ENCODE measurements at places on chromosomes 3 and 15. TPM values are rescaled to one million over a fixed set of nuclear protein-coding genes. Genes with fewer than 3 reads are reported as not detected.

The FGD5 gene
- 11.7 TPM for total RNA-seq

The SLC15A2 gene
- 0.13 TPM for total RNA-seq

The RASGRP1 gene
- total RNA-seq: under 0.01 TPM

The CFAP44 gene
- total RNA-seq: 5.9 TPM

The STARD5 gene
- 3.8 TPM for total RNA-seq

The TM4SF1 gene
- 630 TPM for total RNA-seq

The ALS2CL gene
- 4.9 TPM for total RNA-seq

The GOLGA6A gene
- 0.13 TPM for total RNA-seq

The KIF7 gene
- total RNA-seq: 21.9 TPM

The ALG1L2 gene
- total RNA-seq: 0.91 TPM

The CD86 gene
- total RNA-seq: not detected

The IMPG2 gene
- 0.39 TPM for total RNA-seq

The FGF12 gene
- total RNA-seq: not detected

The LIPC gene
- 1.8 TPM for total RNA-seq

The MUC13 gene
- not detected for total RNA-seq

The NR2E3 gene
- not detected for total RNA-seq

The CORO2B gene
- total RNA-seq: 5.9 TPM

The AADACL2 gene
- total RNA-seq: not detected

The PYDC2 gene
- total RNA-seq: not detected

The ADAMTS7 gene
- total RNA-seq: 5.1 TPM

The COL7A1 gene
- 3.9 TPM for total RNA-seq

The CPNE9 gene
- total RNA-seq: not detected

The SLC28A1 gene
- total RNA-seq: not detected

The GABRR3 gene
- total RNA-seq: not detected

The SCG5 gene
- 2.1 TPM for total RNA-seq

The PRKAR2A gene
- 56.5 TPM for total RNA-seq

The C15orf61 gene
- 8.2 TPM for total RNA-seq

The MINAR1 gene
- 1.2 TPM for total RNA-seq

The NLGN1 gene
- 28.4 TPM for total RNA-seq

The GOLGA8M gene
- 1.0 TPM for total RNA-seq

The GRM2 gene
- total RNA-seq: under 0.01 TPM

The DLEC1 gene
- 0.54 TPM for total RNA-seq

The GAP43 gene
- 0.39 TPM for total RNA-seq

The SCN5A gene
- under 0.01 TPM for total RNA-seq

The TF gene
- total RNA-seq: 0.43 TPM

The CHRD gene
- total RNA-seq: 1.7 TPM

The TMEM158 gene
- 0.65 TPM for total RNA-seq

The SGO1 gene
- total RNA-seq: 5.4 TPM

The INSYN1 gene
- total RNA-seq: 4.3 TPM

The ACSBG1 gene
- total RNA-seq: not detected

The PPP2R3A gene
- total RNA-seq: 32.2 TPM

The UBA3 gene
- 90.4 TPM for total RNA-seq

The CPN2 gene
- total RNA-seq: not detected

The IL17RB gene
- total RNA-seq: 3.6 TPM

The FAM131A gene
- total RNA-seq: 13.1 TPM

The GRAMD1C gene
- 2.2 TPM for total RNA-seq

The SLC12A8 gene
- 1.6 TPM for total RNA-seq

The CHRFAM7A gene
- 4.3 TPM for total RNA-seq

The CCK gene
- total RNA-seq: not detected

The TMEM207 gene
- not detected for total RNA-seq

The ANKRD34C gene
- total RNA-seq: not detected

The CCDC13 gene
- total RNA-seq: 0.97 TPM

The RASL12 gene
- total RNA-seq: 0.52 TPM

The PLSCR5 gene
- not detected for total RNA-seq

The SMCO1 gene
- not detected for total RNA-seq

The AMIGO3 gene
- total RNA-seq: 0.32 TPM

Measured in articular chondrocyte of knee joint (primary cell).